RPMI8226 (cell line): ENCODE measurements at places on chromosomes 13 and 19.

- DNase-seq: no peak
Observed at GRCh38 chr13:73945382-73945781, 188.8 kb downstream of the KLF12 start.

- no peak for DNase-seq
Observed at GRCh38 chr13:44826591-44827350, 162.5 kb downstream of the NUFIP1 start.

- no peak for DNase-seq
Observed at GRCh38 chr13:97256343-97256783, 34.2 kb downstream of the MBNL2 start.

- DNase-seq: no peak
Observed at GRCh38 chr19:51119611-51120010, 5.1 kb upstream of the SIGLEC9 start.

GRCh38 chr19:51271067-51271466 is 20.2 kb downstream of the SIGLECL1 start:
- no peak for DNase-seq

DNA sequence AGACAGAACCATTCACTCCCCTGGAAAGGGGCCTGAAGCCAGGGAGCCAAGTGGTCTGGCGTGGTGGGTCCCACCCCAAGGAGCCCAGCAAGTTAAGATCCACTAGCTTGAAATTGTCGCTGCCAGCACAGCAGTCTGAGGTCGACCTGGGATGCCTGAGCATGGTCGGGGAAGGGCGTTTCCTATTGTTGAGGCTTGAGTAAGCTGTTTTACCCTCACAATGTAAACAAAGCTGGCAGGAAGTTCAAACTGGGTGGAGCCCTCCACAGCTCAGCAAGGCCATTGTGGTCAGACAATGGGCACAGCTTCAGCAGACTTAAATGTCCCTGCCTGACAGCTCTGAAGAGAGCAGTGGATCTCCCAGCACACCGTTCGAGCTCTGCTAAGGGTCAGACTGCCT is 195.6 kb upstream of the DACH1 start:
- DNase-seq: peak; percentile 24

DNA sequence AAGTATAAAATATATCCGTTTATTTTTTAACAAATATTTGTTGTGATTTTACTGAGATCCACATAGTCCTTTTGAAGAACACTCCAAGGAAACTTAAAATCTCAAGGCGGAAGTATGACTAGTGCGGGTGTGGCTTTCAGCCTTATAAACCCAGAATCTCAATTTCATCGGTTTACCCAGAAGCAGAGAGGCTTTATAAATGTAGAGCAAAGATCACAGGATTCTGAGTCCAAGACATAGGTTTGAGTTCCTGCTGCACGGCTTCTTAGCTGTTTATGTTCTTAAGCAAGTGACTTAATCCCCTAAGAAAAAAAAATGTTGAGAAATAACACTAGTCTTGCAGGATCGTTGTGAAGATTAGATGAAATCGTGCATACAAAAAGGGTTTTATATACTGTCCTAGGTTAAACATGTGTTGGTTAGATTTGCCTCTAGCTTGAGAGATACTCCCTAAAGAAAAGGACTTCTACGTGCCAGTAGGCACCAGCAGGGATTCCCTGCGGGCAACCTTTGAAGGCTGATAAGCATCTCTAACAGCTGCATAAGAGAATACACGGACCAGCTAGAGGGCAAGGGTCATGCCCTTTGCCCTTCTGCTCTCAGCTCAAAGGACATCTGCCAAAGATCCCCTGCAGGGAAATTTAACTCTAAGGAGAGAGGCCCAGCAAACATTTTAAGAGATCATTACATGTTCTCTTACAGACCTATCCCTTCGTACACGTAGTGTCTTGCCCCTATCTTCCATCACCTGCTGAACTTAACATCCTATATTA is 130.4 kb upstream of the MIR17HG start:
- DNase-seq: no peak

- DNase-seq: no peak
Observed at GRCh38 chr13:95689582-95689926, 12.6 kb downstream of the DNAJC3 start.
